ENCODE measurements at places on chromosomes 3 and 15.

- no peak for DNase-seq
These were observed 739.0 kb upstream of the NECTIN3 start for GRCh38 chr3:110332629-110333028.

DNA sequence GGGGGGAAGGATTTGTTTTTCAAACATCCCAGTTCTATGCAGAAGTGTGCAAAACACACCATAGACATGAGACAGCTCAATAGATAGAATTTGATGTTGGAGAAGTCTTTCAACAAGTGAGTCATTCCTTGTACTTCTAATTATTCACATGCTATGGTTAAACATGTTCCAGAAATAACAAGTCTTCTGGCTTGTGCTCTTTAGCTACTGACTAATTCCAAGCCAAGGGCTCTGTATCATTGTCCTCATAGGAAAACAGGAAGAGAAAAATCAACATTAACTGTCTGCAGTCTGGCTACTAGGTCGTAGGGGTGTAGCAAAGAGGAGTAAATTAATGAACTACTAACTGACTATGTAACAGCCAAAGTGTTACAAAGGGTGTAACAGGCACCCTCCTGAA is 25.8 kb downstream of the LDHAL6B start:
- no peak for DNase-seq

DNA sequence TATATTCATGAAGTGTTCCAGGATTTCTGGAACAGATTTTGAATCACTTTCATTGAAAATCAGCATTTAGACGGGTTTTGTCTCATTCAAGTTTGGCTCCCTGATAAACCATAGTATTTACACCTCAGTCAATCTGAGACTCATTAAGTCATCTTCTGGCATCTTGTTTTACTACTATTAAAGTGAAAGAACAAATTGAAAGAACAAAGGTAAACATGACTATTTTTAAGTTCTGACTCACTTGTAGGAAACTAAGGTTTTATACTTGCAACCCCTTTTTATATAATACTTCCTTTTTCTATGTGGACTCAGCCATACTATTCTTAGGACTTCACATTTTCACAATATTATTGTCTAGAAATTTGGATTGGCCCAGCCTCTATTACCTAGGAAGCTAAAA is 854.4 kb downstream of the SQOR start:
- DNase-seq, result no peak

DNA sequence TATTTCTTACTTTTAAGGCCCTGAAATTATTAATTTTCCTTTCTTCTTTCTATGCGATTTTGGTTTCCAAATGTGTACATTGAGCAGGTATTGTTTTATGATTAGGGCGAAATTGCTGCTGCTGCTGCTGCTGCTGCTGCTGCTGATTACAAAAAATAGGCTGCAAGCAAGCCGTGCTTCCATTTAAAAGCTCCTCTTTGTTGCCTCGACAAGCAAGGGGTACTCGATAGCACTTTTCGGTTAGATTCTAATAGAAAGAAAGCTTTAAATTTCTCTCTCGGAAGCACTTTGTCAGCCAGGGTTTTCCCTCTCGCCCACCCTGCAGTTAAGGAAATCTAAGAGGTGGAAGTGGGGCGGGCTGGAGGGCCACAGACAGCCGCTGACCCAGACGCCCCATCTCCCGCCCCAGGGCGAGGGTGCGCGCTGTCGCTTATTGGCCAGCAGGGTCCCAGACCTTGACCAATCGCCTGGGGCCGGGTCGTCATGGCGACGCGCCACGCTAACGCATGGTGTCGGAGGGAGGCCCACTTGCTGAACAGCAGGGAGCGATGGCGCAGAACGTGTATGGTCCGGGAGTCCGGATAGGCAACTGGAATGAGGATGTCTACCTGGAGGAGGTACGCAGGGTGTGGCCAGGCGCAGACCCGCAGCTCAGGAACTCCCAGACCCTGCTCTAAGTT is at the start of gene CFAP161:
CFAP161 (plus strand) TSS at position 489 of the 680 bp plus-strand sequence; CDS start at position 549, 60 bp downstream.
- peak; percentile 76 for DNase-seq

DNA sequence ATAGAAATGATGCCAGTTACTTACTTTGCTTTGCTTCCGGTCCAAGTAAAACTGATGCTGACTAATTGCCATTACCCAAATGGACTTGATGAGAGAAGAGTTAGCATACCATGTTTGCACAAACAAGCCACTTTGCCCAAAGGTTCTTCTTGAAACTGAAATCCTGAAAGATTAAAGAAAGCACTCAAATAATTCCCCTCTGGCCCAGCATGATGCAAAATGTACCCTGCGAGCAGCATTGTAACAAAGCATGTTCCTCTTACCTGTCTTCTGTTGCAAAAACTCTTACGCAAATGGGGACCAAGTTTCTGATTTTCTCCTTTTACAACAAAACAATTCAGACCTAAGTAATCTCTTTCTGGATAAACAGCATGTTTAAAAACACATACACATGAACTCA is 74.5 kb upstream of the LMOD3 start:
- DNase-seq, result no peak

DNA sequence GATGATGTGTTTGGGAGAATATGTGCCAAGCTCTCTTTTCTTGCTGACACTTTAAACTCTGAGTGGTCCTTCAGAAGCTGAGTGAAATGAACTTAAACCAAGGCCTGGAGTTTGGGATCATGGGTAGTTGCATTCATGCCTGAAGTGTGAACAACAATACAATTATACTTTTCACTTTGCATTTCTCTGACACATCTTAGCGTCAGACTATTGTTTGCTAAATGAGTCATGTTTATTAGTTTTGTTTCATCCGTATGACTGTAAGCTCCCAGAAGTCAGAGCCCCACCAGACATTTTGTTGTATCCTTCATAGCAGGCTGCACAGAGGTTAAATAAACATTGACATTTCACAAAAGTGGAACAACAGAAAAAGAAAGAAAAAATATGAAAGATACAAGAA is 542.6 kb downstream of the TUSC7 start:
- no peak for DNase-seq

- DNase-seq, result no peak
These were observed 108.9 kb upstream of the BNIP2 start for GRCh38 chr15:59797756-59798604.

DNA sequence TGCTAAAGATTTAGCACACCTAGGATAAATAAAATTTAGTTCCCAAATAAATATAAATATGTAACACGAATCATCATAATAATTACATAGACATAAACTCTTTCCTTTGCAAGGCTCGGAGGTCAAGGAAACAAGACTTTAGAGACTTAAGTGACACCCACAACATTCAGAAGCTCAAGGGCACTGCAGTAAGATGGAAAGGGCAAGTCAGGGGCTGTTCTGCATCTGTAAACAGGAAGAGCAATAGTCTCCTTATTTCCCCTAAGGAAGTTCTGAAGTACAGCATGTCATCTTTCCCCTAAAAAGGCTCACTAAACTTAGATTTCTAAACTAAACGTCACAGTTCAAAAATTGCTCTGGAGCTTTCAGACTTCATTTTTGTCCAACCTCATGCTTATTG is 26.9 kb upstream of the KBTBD8 start:
- DNase-seq, result no peak

DNA sequence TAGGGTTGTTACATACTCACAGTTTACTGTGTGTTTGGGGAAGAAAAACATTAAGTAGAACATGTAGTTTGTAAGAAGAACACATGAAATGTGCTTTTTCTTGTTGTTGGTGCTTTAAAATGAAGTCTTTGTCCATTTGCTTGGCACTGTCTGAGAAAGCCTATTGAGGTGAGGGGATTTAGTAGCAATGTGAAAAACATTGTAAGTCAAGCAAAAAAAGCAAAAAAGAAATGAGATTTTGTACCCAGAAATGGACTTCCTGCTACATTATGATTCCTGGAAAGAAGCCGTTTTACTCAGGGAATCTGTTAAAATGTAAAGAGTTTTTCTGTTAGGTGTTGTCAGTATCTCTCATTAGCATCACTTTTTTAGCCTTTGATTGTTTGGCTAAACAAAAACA is 59.9 kb downstream of the KAT2B start:
- no peak for DNase-seq

- DNase-seq, result no peak
These were observed 583.0 kb upstream of the ROBO1 start for GRCh38 chr3:80350771-80351170.

GRCh38 chr3:16052964-16053363 is 121.5 kb upstream of the GALNT15 start:
- no peak for DNase-seq

DNA sequence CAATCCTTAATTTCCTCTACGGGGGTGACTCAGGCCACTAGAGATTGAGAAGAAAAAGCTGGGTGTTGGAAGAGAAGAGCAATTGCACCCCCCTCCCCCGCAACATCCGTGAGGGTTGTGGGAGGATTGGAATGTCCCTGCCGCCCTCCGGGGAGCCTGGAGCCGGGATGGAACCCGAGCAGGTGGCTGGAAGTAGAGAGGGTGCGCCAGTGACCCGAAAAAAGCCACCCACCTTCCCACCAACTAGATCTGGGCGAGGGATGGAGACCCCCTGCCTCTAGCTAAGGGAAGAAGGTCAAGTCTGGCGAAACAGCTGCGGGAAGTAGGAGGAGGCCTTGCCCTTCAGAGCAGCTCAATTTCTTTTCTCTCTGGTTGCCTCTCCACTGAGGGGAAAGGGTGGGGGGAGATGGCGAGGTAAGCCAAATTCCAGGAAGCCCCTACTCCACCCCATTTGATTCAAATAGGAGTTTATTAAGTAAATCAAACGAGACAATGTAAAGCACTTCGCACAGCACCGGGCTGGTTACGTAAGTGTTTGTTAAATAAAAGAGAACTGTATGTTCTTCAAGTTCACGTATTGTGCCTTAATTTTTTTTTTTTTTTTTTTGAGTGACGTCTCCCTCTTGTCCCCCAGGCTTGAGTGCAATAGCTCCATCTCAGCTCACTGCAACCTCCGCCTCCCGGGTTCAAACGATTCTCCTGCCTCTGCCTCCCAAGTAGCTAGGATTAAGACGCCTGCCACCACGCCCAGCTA is 1.1 kb upstream of the WWTR1 start:
- no peak for DNase-seq
